ENCODE measurements at places on chromosomes 4 and X. TPM values are rescaled to one million over a fixed set of nuclear protein-coding genes. Genes with fewer than 3 reads are reported as not detected.

DNA sequence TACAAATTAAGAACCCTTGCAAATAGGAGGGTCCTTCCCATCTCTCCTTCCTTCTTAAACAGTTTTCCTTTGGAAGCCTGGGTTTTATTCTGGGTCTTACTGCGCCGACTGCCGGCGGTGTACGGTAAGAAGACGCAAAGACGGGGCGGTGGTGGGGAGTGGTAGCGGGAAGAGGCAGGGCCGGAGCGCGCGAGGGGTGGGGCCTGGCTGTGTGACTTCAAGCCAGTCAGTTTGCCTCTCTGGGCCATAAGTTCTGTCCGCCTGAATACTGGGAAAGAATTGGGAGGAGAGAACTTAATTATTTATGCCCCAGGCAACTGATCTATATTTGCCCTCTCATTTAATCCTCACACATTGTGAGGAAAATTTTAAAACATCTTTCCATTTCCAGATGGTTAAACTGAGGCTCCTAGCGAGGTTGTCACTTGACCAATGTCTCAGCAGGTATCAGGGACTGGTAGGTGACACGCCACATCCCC is 726 bp upstream of the KANTR start:
- peak; percentile 70 for DNase-seq

GRCh38 chr4:139403462-139403861 is 50.5 kb upstream of the RAB33B start:
- no peak for DNase-seq

DNA sequence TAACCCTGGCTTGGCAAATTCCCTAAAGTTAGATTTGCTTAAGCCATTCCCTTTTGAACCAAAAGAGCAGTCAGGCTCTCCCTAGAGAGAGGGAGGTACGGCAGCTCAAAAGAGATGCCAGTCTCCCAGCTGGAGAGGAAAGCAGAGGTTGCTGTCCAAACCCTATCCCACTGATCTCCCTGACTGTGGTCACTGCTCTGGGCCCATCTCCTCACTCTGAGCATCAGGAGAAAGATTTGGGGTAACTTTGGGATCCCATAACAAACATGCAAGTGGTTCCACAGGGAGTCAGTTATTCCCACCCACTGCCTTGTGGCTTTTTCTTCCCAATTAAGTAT is 17.1 kb downstream of the ACSL1 start:
- peak; percentile 18 for DNase-seq

DNA sequence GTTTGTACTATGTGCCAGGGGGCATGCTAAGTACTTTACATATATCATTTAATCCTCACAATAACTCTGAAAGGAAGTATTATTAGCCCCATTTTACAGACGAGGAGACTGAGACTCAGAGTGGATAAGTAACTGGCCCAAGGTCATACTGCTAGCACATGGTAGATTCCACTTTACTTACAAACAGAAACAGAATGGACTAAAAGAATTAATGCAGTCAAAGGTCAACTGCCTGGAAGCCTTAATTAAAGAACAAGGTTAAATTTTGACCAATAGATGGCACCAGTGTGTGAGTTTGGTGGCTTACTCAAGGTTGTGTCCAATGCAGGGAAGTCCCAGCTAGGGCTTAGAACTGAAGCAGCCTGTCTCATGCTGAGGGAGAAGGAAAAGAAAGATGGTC is 4.7 kb downstream of the RIPPLY1 start:
- peak; percentile 53 for DNase-seq

DNA sequence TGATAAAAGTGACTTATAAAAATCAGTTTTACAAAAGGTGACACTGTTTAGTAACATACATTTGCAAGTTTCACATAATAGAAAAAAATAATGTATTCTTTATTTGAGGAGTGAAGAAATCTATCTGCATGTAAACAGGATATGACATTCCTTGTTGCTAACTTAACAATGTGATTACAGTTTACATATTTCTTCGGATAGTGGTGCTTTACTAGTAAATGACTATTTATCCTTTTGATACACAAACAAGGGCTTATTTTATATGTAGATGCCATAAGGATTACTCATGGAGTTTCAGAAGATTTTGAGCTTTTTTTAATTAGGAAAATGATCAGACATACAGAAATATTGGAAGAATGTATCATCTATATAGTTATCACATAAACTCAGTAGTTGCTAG is 126.5 kb downstream of the SLIT2 start:
- peak; percentile 33 for DNase-seq

EDNRA gene
- 6.5 TPM for total RNA-seq

Measured in IMR-90 (cell line).